ENCODE measurements at places on chromosomes 13 and 19.

DNA sequence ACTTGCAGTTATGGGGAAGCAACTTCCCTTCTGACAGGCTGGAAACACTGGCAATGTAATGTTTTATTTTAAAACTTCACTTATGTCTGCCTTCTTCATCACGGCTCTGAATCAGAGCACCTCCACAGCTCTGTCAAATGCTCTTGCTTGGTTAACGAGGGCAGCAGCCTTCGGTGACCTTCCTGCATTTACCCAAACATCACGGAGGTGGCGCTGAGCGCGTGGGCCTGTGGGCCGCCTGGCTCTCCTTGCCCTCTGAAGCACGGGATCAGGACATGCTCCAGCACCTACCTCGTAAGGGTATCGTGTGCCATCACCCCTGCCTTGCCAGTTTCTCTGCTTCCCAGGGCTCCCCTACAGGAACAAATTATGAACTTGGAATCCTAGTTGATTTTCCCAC, 310.0 kb downstream of the TEX29 start:
- no peak for DNase-seq

DNA sequence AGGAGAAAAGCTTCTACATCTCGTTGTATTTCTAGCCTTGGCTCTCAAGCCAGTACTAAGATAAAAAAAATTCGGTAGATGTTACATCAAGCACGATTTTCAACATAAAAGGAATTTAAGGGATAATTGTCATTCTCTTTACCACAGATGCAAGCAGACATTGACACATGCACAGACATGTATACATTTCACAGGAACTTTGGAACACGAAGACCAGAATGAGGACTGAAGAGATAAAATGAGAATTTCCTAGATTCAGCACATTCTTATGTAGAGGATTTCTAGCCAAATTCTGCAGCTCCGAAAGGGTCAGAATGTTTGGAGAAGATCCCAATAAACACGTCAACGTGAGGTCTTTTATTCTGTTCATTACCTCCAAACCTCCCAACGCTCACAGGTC, 284.5 kb upstream of the ARGLU1 start:
- no peak for DNase-seq

- DNase-seq, result no peak
Measured at GRCh38 chr13:23365652-23366051, 67.8 kb downstream of the SACS start.

DNA sequence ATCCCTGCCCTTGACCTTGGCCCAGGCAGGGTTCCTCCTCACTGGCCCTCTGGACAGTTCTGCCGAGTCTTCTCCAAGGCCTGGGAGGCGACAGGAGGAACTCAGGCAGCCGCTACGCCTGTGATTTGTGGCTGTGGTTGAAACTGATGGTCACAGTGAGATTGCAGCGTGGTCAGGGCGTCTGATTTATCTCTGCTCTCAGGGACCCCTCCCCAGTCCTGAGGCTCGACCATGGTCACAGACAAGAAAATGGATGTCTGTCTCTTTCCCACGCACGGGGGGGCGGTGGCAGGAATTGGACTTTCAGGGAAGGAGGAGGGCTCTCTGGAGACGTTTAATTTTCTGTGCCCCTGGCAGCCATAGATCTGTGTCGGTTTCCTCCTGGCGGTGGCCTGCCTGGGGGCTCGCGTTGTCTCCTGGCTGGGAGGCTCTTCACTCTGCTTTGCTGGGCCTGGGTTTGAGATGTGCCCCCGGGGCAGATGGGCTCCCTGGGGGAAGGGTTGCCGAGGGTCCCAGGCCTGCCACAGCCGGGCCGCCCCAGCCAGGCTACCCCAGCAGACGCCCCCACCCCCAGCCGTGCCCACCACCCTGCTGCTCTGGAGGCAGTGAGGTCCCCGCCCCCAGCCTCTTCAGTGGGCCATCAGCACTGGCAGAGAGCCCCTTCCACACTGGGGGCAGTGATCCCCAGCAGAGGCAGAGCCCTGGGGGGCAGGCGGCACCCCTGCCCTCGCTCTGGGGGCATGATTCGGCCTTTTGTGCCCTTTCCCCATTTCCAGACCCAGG, 167.4 kb downstream of the KDM4B start:
- DNase-seq, result no peak

DNA sequence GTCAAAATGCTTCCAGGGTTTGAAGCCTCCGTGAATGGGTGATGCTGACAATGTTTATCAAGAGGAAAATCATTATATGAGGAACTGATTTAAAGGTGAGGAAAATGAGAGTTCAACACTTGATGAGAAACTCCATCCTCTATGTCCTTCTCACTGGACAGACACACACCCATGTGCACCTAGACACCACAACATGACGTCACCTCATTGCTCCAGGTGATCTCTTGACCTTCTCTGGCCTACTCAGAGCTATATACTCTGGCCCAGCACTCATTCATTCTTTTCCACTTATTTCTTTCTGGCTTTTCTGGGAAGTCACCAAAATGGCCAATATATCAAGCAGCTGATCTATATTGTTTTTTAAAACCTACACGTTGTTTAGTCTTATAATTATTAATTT, 778.7 kb upstream of the PCDH20 start:
- DNase-seq, result no peak

DNA sequence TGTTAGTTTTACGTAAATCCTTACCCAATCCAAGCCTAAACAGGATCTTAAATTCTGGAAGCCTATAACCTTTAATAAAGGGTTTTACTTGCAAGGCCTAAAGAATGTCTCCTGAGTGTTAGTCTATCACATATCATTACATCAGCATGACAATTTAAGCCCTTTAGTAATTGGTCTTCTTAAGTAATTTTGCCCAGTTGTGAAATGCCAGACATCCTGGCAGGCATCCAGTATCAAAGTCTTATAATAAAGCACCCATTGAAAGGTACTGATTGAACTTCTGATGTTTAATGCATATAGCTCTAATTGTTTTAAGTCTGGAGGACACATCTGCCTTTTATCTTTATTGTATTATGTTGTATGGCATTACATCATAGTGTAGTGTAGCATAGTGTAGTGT, 1078.9 kb downstream of the SLITRK1 start:
- DNase-seq, result no peak

DNA sequence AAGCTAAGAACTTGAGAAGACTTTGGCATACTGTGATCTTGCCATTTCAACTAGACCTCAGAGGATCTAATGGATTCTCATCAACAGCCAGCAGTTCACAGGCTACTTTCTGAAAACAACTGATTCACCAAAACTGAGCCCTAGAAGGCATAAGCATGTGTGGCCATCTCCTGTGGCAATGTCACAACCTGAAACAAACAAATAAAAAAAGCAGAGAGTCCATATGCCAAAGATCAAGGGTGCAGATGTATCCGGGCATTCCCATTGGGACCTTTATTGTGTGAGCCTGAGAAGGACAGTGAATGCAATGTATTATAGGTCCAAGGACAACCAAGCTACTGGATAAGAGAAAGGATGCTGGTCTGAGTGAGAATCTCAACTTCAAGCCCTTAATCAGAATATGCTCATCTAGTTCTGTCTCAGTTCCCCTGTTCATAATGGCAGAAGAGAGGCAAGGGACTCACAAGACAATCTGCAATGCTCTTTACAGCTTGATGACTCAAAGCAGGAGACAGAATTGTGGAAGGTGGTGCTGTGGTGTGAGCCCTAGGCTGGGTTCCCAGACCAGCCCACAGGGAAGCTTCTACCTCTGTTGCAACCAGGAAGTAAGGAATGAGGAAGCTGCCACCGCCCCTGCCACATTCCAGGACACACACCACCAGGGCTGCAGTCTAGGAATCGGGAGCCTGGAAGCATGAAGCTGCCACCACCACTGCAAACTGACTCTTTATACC, 133.7 kb downstream of the RAP2A start:
- DNase-seq, result no peak

DNA sequence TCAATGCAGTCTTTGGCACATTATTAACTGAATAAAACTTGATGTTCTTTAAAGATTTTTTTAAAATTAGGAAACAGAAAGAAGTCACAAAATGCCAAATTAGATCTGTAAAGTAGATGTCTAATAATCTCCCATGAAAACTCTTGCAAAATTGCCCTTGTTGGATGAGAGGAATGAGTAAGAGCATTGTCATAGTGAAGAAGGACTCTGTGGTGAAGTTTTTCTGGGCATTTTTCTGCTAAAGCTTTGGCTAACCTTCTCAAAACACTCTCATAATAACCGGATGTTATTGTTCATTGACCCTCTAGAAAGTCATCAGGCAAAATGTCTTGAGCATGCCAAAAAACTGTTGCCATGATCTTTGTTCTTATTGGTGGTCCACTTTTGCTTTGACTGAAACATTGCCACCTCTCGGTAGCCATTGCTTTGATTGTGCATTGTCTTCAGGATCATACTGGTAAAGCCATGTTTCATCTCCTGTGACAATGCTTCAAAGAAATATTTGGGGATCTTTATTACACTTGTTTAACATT, 549.3 kb downstream of the LIG4 start:
- no peak for DNase-seq

DNA sequence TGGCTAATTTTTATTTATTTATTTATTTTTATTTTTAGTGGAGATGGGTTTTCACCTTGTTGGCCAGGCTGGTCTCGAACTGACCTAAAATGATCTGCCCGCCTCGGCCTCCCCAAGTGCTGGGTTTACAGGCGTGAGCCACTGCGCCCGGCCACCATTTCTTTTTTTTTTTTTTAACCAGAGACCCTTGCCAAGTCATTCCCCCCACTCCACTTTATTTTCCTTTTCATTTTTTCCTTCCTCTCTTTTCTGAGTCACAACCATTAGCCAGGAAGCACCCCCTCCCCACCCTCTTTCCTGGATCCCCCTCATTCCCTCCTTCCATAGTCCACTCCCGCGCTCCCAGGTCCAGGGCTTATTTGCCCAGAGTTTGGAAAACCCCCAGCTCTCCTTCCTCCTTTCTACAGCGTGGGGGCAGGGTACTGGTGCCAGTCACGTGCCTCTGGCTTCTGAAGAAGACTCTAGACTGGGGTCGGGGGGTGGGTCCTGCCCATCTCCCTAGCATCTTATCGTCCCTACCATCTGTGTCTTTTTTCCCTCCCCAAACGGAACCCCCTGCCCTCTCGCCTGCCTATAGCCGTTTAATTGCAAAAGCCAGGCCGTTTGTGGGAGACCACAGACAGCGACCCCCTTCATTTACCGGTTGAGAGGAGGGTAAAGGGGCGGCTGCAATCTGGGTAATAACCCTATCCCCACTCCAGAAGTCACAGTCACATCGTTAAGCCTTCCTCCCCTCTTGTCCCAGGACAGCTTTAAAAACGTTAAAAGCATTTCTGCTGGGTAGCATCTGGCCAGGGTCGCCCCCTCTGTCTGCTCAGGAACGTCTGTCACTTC, 1.1 kb upstream of the CALR start:
- DNase-seq, result no peak

DNA sequence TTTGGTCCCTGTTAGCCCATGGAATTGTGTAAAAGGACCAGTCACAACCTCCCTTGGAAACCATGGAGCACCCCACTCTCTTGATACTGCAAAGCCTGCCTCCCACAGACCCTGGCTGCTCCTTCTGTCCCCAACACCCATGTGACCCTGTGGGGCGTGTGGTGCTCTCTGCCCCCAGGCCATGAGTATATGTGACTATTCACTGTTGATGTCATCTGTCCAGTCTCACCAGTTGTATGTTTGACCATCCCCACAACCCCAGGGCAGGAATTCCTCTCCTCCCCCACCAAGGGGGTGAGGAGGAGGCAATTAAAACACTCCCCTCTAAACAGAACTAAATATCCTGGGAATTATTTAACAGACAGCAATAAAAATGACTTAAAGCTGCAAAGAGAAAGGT, 35.2 kb downstream of the KCTD15 start:
- no peak for DNase-seq

DNA sequence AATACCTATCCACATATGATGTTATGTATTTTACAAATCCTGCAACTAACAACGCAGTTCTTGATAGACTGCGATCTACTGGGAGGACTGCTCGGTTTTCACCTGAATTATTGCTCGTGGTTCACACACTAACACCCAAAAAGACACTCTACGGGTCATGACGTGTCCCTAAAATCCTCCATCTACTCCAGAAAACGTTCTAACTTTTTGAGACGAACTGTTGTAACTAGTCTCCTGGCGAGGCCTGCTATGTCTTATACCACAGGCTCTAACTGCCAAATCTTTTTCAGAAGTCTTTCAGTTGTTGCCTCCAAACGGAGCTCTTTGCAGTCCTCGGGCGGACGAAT, 108.2 kb downstream of the KCNRG start:
- DNase-seq, result no peak

- DNase-seq, result no peak
Measured at GRCh38 chr19:45913874-45914830, at the start of gene NANOS2. Gene NANOS2, minus strand, starts transcription at chr19:45914778. Its CDS starts 85 bp downstream, at chr19:45914693.

DNA sequence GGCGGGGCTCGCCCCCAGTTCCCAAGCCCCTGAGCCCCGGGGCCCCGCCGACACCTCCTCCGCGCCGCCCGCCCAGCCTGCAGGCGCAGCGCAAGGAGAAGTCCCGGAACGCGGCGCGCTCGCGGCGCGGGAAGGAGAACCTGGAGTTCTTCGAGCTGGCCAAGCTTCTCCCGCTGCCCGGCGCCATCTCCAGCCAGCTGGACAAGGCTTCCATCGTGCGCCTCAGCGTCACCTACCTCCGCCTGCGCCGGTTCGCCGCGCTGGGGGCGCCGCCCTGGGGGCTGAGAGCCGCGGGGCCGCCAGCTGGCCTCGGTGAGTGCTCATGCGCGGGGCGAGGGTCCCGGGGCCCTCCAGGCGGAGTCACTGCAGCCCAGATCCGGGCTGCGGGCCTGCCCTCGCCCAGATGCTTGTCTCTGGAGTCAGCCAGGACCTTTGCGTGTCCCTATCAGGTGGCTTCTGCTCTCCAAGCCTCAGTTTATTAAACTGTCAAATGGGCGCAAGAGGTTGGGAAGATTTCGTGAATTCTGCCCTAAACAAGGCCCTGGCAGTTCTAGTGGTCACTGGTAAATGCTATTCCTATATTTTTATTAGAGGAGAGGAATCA, 2.0 kb downstream of the NPAS1 start:
- DNase-seq, result no peak

Data from stimulated activated CD8-positive, alpha-beta memory T cell treated with anti-CD3 and anti-CD28 coated beads, Interleukin-7, amount 100 ng/mL, for 1 hour (primary cell).